ENCODE measurements at places on chromosomes 6 and 20.

GRCh38 chr6:108168501-108169463 lies 3.0 kb downstream of the NR2E1 start:
- H3K4me3 ChIP-seq = peak overlapping the region; percentile 37
- DNase-seq = peak; percentile 58
- no peaks in the 10 kb centered on the region for H3K36me3 ChIP-seq
- peaks cover 51% of the 10 kb centered on the region for H3K27me3 ChIP-seq
- H3K27ac ChIP-seq = no peak overlapping the region

- no peaks in the 10 kb centered on the region for H3K27me3 ChIP-seq
- DNase-seq = no peak
- no peak overlapping the region for H3K27ac ChIP-seq
These were observed 26.4 kb downstream of the MEP1A start for GRCh38 chr6:46819561-46819960.

DNA sequence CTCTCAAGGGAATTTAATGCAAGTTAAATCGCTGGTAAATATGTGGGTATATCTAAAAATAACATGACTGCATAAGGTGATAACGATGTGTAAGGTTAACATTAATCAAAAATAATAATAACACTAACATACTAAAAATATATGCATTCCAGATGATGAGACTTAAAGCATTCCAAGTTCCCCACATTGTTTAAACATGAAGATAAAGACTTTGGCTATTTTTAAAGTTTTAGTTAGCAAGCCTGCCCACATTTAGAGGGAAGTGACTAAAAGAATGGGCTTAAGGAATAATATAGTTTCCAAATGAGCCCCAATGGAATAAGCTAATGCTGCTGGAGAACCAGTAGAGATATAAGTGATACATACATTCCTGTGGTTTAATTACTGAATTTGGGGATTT lies 941.3 kb downstream of the TBC1D32 start:
- H3K36me3 ChIP-seq = no peaks in the 10 kb centered on the region
- H3K4me1 ChIP-seq = no peaks in the 10 kb centered on the region
- H3K27ac ChIP-seq = no peak overlapping the region
- DNase-seq = no peak
- no peaks in the 10 kb centered on the region for H3K27me3 ChIP-seq

DNA sequence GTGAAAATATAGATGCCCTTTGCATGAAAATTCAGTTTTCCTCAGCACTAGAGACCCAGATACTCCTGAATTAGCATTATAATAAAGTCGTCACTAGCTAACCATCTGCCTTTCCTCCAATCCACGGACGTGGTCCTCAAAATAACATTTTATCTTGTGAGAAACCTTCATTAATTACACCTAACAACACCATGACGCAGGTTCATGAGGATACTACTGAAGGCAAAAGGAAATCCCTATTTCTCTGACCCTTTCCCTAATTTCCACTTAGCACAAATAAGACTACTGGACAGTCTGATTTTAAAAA lies 1.3 kb upstream of the PNISR start:
- no peak for DNase-seq
- no peak overlapping the region for H3K27ac ChIP-seq
- no peaks in the 10 kb centered on the region for H3K27me3 ChIP-seq
- peak overlapping the region; percentile 71 for H3K4me3 ChIP-seq
- peaks cover 10% of the 10 kb centered on the region for H3K4me1 ChIP-seq
- H3K36me3 ChIP-seq = peaks cover 2% of the 10 kb centered on the region

- H3K27ac ChIP-seq = no peak overlapping the region
- no peaks in the 10 kb centered on the region for H3K27me3 ChIP-seq
- H3K4me1 ChIP-seq = peaks cover 3% of the 10 kb centered on the region
- no peak for DNase-seq
- no peak overlapping the region for H3K4me3 ChIP-seq
These were observed 24.1 kb upstream of the SERPINB1 start for GRCh38 chr6:2865694-2866151.

GRCh38 chr20:63520934-63521601 lies 503 bp downstream of the PPDPF start:
- DNase-seq = peak; percentile 70
- H3K4me3 ChIP-seq = peak overlapping the region; percentile 92

DNA sequence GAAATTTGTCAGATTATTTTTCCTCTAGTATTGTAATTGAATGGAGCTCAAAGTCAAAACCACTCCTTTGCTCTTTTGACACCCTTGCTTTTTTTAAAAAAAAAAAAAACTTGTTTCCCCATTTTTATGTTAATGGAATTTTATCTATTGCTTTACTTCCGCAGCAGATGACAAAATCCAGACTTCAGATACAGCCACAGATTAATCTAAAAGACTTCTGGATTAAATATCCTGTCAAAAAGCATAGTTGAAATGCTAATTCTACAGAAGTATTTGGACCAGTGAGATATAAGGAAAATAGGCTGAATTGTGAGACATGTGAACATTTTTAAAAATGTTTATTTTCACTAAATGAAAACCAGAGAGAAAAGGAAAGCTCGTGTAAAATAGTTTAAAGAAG lies 341.4 kb downstream of the BMP2 start:
- no peak for DNase-seq
- no peaks in the 10 kb centered on the region for H3K27me3 ChIP-seq
- no peak overlapping the region for H3K4me3 ChIP-seq
- no peak overlapping the region for H3K27ac ChIP-seq
- H3K4me1 ChIP-seq = peaks cover 2% of the 10 kb centered on the region

DNA sequence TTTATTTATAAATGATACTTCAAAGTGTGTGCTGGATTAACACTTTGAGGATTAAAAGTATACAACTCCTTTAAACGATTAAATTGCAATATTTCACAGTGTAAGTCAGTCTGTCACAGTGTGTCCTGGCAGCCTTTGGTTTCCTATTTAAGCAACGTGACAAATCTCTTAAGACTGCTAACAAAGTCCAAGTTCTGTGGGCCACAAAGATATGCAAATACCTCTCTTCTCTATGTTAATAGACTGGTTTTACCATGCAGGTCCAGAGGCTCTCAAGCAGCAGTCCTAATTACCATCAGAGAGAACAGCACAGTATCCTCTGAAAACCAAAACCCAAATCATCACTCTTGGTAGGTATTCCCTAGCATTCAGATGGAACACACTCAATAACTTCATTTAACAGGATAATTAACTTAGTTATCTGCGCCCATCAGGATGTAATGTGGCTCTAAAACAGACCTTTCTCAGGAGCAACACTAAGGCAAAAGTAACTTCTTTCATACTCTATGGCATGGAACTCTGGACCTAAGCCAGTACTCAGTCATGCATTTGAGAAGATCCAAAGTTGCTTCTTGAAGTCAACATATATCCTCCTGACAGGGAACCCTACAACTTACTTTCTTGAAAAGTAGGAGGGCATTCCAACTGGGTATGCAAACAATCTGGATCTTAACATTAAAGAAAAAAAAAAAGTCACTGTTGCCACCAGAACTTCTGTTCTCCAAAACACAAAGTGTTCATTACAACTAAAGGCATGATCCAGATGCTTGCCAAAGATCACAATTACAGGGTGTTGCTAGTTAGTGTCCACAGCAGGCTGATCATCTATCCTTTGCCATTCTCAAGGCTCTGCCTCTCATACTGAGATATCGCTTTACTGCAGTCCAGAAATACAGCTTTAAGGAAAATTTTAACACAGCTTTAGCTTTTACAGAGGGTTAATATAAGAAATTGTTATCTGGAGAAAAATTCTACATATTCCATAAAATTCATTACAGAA lies 53.2 kb downstream of the MAN1A1 start:
- DNase-seq = no peak
- H3K27me3 ChIP-seq = no peaks in the 10 kb centered on the region
- no peak overlapping the region for H3K4me3 ChIP-seq
- H3K4me1 ChIP-seq = peaks cover 3% of the 10 kb centered on the region
- H3K36me3 ChIP-seq = peaks cover under 1% of the 10 kb centered on the region
- no peak overlapping the region for H3K27ac ChIP-seq
